ENCODE measurements at places on chromosomes 5 and 9.

- DNase-seq, result no peak
These were observed 4.8 kb downstream of the ANKRD34B start for GRCh38 chr5:80565330-80565729.

DNA sequence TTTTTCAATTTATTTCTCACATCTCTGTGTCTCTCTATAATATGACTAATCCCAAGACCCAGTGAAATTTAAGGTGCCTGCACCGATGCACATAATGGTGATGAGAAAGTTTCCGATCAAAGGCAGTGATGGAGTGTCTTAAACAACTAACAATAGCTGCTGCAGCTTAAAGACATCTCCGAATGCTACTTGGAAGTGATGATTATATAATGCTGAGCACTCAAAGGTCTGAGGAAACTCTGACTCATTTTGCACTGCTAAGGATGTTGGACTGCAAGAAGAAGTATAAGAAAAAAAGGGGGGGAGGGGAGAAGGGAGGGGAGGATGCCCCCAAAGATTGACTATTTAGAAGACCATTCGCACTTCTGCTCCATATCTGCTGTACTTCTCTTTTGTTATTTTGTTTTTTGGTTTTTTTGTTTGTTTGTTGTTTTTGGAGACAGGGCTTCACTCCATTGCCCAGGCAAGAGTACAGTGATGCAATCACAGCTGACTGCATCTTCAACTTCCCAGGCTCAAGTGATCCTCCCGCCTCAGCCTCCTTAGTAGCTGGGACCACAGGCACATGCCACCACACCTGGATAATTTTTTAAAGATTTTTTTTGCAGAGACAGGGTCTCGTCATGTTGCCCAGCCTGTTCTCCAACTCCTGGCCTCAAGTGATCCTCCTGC lies 192.2 kb downstream of the HSD17B3 start:
- DNase-seq, result no peak

- peak; percentile 7 for DNase-seq
These were observed 312.1 kb downstream of the TMEM232 start for GRCh38 chr5:110414360-110414759.

GRCh38 chr9:121876255-121876654 lies 216.9 kb downstream of the TTLL11 start:
- no peak for DNase-seq

DNA sequence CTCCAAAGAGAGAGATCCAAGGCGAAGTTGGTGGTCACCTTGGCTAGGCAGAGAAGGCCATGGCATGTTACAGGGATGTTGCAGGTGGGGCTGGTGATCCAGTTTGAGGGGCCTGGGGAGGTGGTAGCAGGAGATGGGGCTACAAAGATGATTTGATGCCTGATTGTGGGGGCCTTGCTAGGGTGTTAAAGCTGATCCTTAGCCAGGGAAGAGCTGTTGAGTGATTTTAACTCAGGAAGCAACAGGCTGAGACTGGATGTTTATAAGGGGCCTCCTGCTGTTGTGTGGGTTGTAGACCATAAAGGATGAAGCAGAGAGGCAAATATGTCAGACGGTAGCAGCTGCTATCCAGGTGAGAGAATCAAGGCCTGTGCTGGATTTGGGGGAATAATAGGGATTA lies 19.0 kb upstream of the SMAD5 start:
- no peak for DNase-seq

GRCh38 chr5:43609752-43610151 lies 6.8 kb downstream of the NNT start:
- DNase-seq, result no peak

DNA sequence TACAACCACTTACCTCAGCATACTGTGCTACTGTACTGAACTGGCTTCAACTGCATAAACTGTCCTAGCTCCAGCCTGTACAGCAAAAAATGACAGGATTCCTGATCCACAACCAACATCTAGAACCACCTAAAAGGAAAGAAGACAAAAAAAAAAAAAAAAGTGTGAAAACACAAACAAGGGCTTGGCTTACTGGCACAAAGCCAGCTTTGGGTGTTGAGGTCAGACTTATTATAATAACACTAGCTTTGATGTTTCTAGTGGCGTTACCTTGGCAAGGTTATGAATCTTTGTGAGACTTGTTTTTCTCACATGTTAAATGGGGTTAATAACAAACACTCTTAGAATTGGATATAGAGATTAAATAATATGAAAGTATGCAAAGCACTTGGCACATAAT lies 148.5 kb upstream of the PUM3 start:
- DNase-seq, result no peak

DNA sequence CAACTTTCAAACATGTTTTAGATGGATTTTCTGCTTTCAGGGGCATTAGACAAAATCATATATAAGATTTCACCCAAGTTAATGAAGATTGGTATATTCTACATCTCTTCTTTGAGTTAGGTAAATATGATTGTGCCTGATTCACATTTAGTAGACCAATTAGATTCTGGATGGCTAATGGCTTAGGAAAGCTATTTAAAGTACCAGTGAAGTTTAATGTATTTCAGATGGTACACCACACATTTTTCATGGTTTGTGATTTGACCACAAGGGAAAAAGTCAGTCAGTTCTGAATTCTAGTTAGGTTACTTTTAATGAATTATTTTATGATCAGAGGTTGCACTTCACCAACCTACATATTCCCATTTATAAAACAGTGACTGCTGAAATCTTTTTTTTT lies 409.7 kb downstream of the ADGRV1 start:
- no peak for DNase-seq

DNA sequence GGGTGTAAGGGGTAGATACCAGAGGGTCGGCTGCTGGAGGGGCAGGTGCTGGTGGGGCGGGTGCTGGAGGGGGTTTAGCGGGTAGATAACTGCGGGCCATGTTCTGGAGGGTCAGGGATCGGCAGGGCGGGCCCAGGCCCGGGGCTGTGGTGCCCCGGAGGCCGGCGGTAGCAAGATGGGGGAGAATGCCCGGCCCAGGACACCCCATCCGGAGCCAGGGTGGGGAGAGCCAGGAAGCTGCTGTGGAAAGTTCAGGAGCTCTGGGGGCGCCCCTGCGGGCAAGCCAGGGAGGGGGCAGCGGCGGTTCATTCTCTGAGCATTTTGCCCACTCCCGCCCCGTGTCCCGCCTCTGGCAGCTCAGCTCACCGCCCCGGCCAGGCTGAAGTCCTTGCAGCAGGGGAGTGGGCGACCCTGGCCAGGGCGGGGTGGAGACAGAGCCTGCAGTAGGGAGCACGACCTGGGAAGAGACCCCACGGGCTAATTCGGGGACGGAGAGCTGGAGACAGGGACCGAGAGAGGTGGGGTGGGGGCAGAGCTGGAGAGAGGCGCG lies 538 bp downstream of the PRRT1B start:
- no peak for DNase-seq

DNA sequence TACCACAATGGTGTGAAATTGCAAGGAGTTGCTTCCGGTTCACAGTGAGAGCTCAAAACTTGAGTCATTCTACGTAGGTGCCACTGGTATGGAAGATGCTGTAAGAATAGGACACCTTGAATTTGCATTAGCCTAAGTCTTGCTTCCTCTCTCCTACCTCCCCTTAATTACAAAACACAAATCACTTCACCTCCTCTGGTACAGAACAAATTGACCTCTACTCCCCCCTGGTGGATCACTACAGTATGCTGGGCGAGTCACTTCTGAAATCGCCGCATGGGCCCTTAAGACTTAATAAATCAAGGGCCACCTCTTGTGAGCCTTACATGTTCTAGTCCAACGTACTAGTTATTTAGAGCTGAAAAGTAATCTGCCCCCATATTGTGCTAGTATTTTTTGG lies 145.3 kb upstream of the SMARCA2 start:
- no peak for DNase-seq

DNA sequence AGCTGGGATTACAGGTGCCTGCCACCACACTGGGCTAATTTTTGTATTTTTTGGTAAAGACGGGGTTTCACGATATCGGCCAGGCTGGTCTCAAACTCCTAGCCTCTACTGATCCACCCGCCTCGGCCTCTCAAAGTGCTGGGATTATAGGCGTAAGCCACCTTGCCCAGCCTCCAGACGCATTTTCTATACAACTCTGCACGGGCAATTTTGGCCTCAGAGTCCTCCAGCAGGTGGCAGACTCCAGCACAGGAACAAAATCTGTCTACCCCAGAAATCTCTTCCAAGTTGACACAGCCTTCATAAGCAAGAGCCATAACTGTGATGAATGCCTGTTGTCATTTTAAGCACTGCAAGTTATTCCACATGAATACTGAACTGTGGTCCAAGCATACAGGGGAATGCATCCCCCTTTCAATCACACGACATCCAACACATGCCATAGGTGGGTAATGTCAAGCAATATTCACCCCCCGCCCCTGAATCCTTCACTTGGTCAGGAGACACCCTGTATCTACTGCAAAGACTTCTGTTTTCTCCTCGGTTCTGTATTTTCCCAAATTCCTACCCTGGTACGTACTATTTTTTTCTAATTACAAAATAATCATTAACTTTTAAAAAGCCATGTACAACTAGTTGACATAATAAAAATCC lies 50.8 kb downstream of the ALDH7A1 start:
- DNase-seq, result no peak

- no peak for DNase-seq
These were observed 227.8 kb upstream of the TBCA start for GRCh38 chr5:78003919-78004318.
